ENCODE measurements at places on chromosomes 13 and 19. TPM values are rescaled to one million over a fixed set of nuclear protein-coding genes. Genes with fewer than 3 reads are reported as not detected.

Gene GPR12
- total RNA-seq = not detected

Gene CYP2S1
- total RNA-seq = 0.34 TPM

Gene GRIK5
- total RNA-seq = 2.4 TPM

Gene MAB21L1
- 0.07 TPM for total RNA-seq

Gene ZNF66
- 8.1 TPM for total RNA-seq

Gene ZNF880
- 8.1 TPM for total RNA-seq

Gene ZDHHC20
- 63.3 TPM for total RNA-seq

Gene IGFL2
- total RNA-seq = 0.46 TPM

GRCh38 chr13:64347664-64348063, 2882.5 kb downstream of the PCDH9 start:
- no peaks in the 10 kb centered on the region for H3K4me1 ChIP-seq
- no peaks in the 10 kb centered on the region for H3K36me3 ChIP-seq
- no peaks in the 10 kb centered on the region for H3K27me3 ChIP-seq
- H3K27ac ChIP-seq = no peak overlapping the region
- no peak for DNase-seq

GRCh38 chr19:44512326-44513298, 12.3 kb upstream of the ZNF180 start:
- H3K27ac ChIP-seq = no peak overlapping the region
- DNase-seq = no peak
- H3K36me3 ChIP-seq = no peaks in the 10 kb centered on the region
- H3K4me3 ChIP-seq = no peak overlapping the region

DNA sequence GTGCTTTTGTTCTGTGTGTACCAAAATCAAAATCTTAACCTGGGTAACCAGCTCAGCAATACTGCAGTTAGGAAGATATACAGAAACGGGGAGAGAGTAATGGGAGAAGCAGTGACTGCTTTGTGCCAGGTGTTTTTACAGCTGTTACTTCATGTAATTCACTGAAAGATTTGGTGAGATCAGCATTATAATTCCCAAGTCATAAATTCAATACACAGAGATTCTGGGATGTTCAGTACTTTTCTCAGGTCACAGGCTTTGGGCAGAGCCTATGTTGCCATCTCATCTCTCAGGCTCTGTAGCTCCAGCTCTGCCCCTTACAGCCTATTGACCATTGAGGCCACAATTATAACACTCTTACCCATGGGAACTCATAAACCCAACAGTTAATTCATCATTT, 138.5 kb downstream of the ZAR1L start:
- no peak overlapping the region for H3K27ac ChIP-seq
- no peaks in the 10 kb centered on the region for H3K27me3 ChIP-seq
- H3K36me3 ChIP-seq = no peaks in the 10 kb centered on the region
- H3K4me1 ChIP-seq = no peaks in the 10 kb centered on the region

GRCh38 chr13:70985371-70985770, 877.1 kb upstream of the KLHL1 start:
- no peak overlapping the region for H3K4me3 ChIP-seq
- no peaks in the 10 kb centered on the region for H3K27me3 ChIP-seq
- no peak for DNase-seq
- H3K36me3 ChIP-seq = no peaks in the 10 kb centered on the region
- no peaks in the 10 kb centered on the region for H3K4me1 ChIP-seq

DNA sequence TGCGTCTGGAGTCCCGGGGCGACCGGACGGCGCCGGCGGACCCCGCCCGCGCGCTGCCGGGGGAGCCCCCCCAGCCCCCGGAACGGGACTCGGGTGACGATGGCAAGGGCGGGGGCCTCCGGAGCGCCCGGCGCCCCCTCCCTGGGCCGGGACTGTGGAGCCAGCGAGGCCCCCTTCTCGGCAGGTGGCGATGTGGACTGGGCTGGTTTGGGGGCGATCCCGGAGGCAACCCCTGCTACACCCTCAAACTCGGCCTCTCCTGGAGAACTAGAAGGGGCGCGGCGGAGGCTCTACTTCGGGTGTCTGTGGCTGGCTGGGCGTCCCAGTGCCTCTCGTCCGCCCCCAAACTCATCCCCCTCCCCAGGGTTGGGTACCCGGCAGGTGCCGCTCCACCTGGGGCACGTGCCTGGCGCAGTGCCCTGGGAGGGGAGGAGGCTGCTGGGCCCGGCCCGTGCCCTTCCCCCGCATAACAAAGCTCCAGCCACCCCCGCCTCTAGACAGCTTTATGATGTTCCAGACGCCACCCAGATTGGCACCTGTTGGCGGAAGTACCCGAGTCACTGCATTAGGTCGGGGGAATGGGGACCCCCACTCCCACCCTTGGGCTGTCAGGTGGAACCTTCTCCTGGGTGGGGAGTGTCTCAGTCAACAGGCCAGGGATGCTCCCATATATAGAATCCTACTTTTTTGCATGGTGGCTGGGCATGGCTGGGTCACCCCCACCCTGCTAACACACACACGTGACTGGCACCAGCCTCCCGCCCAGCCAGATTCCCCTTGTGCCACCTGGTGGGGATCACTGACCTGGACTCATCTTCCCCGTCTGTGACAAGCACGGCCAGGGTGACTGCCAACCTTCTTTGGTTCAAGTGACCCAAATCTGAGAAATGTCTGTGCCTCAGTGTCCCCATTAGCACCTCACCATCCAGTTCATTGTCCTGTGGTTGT, 722 bp downstream of the PKN1 start:
- peaks cover 6% of the 10 kb centered on the region for H3K36me3 ChIP-seq
- peaks cover 5% of the 10 kb centered on the region for H3K27me3 ChIP-seq
- H3K4me1 ChIP-seq = peaks cover 25% of the 10 kb centered on the region

DNA sequence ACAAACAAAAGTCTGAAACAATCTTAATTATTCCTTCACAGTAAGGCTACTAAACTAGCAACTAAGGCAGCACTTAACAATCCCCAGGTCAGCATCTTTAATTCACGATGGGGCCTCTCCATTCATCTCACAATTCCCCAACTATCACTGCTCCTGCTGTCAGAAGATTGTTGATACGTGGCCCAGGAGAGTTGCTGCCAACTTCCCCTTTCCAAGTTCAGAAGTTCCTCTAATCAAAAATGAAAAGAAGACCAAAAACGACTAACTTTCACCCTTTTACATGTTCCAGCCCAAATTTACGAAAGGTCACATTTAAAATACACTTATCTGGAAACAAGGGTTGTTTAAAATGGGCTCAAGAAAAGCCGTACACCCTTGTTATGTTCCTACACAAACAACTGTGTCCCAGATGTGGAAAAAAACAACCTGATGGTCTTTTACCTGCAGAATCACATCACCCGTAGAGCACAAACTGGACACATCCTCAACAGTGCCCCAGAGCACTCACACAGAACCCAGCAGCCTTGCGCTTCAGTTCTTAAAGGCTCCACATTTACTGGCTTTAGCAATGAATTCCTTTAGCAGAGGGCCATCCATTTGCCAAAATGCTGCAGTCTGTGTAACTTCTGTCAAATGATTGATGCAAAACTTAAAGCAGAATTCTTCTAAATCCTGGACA, 38.0 kb downstream of the PHF11 start:
- peaks cover 52% of the 10 kb centered on the region for H3K36me3 ChIP-seq
- no peak overlapping the region for H3K27ac ChIP-seq
- no peak overlapping the region for H3K4me3 ChIP-seq
- peaks cover 20% of the 10 kb centered on the region for H3K4me1 ChIP-seq
- no peak for DNase-seq

DNA sequence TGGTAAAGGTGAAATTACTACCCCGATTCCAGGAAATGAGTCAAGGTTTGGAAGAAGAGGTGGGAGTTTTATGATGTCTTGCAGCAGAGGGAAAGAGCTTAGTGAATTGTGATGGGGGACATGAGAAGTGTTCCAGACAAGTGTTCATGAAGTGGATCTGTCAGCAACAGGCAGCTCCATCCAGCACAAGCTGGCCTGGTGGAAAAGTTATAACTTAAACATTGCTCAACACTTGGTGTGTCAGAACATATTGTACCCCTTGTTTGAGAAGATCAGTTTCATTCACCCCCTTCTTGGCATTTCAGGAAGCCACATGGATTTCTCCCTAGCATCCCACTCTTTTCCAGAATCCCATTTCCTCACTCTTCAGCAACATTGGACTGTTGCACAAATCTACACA, 222.0 kb downstream of the B3GLCT start:
- H3K27me3 ChIP-seq = peaks cover 17% of the 10 kb centered on the region
- H3K36me3 ChIP-seq = no peaks in the 10 kb centered on the region
- no peak overlapping the region for H3K4me3 ChIP-seq
- DNase-seq = no peak
- no peak overlapping the region for H3K27ac ChIP-seq
- no peaks in the 10 kb centered on the region for H3K4me1 ChIP-seq

DNA sequence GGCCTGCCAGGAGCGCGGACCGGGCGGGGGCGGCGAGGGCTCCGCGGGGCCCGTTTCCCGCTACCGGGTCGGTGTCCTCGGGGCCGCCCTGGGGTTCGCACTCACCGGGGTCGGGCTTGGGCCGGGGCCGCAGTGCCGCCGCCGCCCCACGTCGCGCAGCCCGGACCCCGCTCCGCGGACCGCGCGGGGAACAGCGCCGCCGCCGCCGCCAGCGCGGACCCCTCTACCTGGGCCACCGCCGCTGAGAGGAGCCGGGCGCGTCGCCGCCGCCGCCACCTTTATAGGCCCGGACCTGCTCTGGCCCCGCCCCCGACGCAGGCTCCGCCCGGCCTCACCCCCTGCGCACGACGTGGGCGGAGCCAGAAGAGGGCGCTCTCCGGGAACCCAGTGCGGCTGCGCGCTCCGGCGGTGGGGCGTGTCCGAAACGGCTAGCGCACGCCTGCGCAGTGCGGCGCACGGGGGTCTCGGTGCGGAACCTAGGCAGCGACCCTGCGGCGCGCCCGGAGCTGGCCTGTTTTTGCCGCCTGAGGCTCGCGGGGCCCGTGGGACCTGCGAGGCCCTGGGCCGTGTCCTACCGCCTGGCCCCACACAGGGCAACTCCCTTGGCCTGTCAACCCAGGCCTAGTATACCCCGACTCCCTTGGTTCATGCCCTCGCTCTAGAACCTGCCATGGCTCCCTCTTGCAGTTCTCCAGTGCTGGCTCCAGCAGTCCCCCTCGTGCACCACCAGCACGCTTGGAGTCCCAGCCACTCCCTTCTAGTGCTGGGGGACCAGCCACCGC, at the start of gene MKNK2:
Gene MKNK2 (minus strand): TSS at position 254 of the 782 bp plus-strand sequence. CDS start 393 bp downstream, outside the sequence.
- peak within 1 kb of the TSS; percentile 86 for H3K27ac ChIP-seq
- H3K36me3 ChIP-seq = peaks cover 21% of the 10 kb centered on the region
- DNase-seq = peak; percentile 91
- H3K4me3 ChIP-seq = peak within 1 kb of the TSS; percentile 82
- peaks cover 25% of the 10 kb centered on the region for H3K4me1 ChIP-seq

GRCh38 chr19:4115050-4115817, 8.7 kb downstream of the MAP2K2 start:
- DNase-seq = peak; percentile 68
- peak overlapping the region; percentile 62 for H3K27ac ChIP-seq
- H3K36me3 ChIP-seq = peaks cover 69% of the 10 kb centered on the region
- H3K27me3 ChIP-seq = no peaks in the 10 kb centered on the region

DNA sequence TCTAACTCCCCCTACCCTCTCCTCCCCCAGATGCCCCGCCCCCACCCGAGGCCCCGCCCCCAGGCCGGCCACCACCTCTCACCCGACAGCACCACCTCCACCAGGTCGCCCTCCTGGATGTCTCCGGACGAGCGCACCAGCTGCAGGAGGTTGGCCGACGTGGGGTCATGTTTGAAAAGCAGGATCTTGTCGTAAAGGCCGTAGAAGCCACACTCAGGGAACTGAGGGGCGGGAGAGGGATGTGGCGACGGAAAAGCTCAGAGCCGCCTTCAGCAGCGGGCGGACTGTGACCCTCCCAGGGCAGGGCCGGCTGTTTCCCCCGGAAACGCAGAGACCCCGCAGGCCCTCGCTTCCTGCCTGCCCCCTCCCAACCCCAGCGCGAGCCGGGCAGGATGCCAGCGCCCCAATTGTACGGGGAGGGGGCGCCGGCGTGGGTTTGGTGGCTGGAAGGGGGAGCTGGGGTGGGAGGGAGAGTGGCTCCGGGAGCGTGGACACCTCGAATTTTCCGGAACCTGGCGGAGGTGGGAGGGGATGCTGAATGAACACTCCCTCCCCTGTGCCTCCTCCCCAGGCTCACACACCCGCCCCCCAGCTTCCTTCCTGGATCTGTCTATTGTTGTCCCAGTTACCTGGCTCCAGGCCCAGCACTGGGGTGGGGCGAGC, 3.0 kb downstream of the PRKD2 start:
- H3K4me3 ChIP-seq = peak overlapping the region; percentile 94
- DNase-seq = peak; percentile 63
- peaks cover 50% of the 10 kb centered on the region for H3K36me3 ChIP-seq

DNA sequence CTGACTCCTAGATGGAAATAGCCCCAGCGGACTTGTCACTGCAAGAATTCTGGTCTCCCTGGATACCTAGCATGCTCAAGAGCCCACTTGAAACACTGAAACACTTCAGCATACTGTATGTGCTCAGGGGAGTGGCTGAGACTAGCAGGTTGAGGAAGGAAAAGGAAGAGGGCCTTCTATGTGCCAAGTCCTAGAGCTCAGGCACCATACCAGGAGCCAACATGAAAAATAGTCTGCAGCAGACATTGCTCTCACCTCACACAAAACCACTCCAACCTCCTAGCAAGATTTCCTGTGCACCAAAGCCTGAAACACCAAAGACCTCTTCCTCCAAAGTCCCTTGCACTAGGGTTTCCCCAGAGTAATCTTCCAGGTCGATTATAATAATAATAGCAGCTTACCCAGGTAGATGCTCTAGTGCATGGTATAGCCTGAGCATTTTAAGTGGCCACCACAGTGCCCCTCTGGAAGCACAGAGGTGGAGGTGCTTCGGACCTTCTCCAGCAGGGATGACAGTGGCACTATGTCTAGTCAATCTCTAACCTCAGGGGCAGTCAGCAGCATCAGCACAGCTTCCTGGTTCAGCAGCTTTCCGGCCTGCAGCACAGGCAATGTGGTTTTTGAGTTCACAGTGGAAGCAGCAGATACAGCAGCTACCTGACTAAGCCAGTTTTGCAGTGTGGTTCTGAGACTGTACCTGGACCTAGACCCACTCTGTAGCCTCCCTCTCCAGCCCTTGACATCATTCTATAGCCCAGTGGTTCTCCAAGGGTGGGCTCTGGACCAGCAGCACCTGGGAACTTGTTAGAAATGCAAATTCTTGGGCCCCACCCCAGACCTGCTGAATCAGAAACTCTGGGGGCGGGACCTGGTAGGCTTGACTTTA, 45.6 kb upstream of the UBE2L5 start:
- H3K27me3 ChIP-seq = no peaks in the 10 kb centered on the region
- peak; percentile 73 for DNase-seq
- peaks cover 77% of the 10 kb centered on the region for H3K4me1 ChIP-seq
- peaks cover 14% of the 10 kb centered on the region for H3K36me3 ChIP-seq
- peak overlapping the region; percentile 81 for H3K4me3 ChIP-seq

DNA sequence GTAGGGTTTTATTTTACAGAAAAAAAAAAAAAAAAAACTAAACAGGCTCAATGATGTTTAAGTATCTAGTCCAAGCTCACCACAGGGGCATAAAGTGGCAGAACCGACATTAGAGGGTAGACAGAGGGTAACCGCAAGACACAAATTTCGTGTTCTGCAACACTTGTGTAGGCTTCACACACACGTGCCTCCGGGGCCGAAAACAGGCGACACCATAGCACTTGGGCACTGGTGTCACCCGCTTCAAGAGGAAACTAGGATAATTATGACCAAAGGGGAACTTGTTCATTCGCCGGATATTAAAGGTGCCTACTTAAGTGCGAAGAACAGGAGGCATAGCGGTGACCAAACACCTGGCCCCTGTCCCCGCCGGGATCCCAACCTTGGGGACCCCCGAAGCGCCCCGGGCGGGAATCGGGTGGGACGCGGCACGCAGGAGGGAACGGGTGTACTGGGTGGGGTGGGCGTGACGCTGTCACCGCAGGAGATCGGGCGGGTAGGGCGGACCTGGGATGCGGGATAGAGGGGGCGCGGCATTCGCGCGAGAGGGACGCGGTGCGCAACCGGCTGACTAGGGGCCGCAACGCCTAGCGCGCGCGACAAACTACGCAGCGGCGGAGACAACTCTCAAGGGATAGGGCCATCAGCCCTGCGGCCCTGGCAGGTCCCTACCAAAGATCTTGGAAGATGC, 558 bp downstream of the MZT1 start:
- DNase-seq = no peak
- H3K4me1 ChIP-seq = peaks cover 51% of the 10 kb centered on the region
- H3K27me3 ChIP-seq = no peaks in the 10 kb centered on the region
- peak overlapping the region; percentile 87 for H3K27ac ChIP-seq
- H3K4me3 ChIP-seq = peak overlapping the region; percentile 95
